ENCODE measurements at places on chromosomes 13 and 19.
A peak's percentile ranks its signal among the peaks of the same experiment; 100 is the strongest.

GRCh38 chr19:6671960-6672359 lies 2.0 kb upstream of the TNFSF14 start:
- DNase-seq, result no peak

- DNase-seq, result no peak
These were observed 84.8 kb downstream of the PCDH17 start for GRCh38 chr13:57716295-57716694.

DNA sequence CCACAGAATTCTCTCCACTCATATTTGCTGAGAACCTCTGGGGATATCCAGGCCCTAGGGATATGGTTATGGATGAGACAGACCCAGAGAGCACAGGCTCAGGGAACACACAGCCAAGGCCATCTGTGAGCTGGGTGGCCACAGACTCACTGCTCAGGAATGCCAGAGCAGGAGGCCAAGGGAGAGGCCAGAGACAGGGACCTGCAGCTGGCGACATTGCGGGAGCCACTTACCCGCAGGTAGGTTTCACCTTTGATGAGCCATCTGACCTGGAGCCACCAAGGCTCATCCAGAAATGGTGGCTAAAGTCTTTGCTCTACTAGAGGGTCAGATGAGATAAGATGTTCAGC lies 29.4 kb downstream of the CCNE1 start:
- no peak for DNase-seq

- no peak for DNase-seq
These were observed 40.2 kb downstream of the SUGP2 start for GRCh38 chr19:18993115-18993514.

DNA sequence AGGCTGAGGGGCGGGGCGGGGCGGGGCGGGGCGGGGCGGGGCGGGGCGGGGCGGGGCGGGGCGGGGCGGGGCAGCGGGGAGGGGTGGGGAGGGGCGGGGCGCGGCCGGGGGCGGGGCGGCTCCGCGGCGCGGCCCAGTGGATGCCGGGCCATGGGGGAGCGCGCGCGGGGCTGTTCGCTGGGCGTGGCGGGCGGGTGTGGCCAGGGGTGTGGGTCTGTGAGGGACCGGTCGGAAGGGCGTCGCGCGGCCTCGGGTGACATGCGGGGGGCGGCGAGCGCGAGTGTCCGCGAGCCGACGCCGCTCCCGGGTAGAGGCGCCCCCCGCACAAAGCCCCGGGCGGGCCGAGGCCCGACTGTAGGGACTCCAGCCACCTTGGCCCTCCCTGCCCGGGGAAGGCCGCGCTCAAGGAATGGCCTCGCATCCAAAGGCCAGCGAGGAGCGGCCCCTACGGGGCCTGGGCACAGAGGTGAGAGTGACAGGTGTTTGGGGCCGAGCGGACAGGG lies at the start of gene ZFP28:
Gene ZFP28, plus strand, starts transcription at position 188 of the 503 bp plus-strand sequence. Its CDS starts 71 bp downstream, at position 259.
- peak; percentile 70 for DNase-seq

GRCh38 chr13:28093881-28094280 lies 6.5 kb downstream of the FLT3 start:
- no peak for DNase-seq

GRCh38 chr13:26412936-26413716 lies 144.4 kb upstream of the WASF3 start:
- no peak for DNase-seq

DNA sequence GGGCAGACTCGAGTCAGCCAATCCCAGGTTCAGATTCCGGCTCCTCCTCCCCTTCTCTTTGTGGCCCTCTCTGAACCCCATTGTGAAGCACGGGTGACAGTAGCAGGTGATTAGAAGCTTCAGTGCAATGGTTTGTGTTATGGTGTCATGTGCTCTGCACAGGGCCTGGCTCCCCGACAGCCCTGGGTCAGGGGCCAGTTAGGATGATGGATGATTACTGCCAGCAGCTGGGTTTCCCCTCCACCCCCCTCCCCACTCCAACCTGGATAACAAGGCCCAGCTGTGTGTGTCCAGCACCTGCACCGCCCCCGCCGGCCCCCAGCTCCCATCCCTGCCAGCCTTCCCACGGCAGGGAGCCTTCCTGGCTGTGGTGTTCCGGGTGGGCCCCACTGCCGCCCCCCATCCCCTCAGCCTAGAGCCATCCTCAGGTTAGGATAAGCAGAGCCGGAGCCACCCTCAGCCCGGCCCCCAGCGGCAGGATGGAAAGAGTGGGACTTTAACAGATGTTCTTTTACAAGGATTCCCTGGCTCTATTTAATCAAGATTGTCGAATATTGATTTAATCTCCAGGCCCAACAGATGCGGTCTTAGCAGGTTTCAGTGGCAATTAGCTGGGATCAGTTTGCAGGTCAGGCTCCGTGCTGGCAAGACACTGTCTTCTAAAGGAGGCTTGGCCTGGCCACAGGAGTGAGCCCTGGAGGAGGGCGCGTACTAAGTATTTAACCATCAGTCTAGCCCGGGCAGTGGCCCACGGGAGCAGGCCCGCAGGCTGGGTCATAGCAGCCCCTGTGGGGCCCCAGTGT lies 156.2 kb downstream of the SIPA1L3 start:
- DNase-seq, result no peak

- no peak for DNase-seq
These were observed 72.1 kb upstream of the ZNF43 start for GRCh38 chr19:21908066-21908465.

Data from AML-193 (cell line).